ENCODE measurements at places on chromosomes 1 and 21. TPM values are rescaled to one million over a fixed set of nuclear protein-coding genes. Genes with fewer than 3 reads are reported as not detected.

The CASQ1 gene
- total RNA-seq = 0.29 TPM

The RPAP2 gene
- total RNA-seq = 43.4 TPM

The PDIK1L gene
- 12.2 TPM for total RNA-seq

The TDRKH gene
- total RNA-seq = 13.3 TPM

All from endodermal cell (in vitro differentiated cells).